Neural crest cell (in vitro differentiated cells): ENCODE measurements at places on chromosomes 2 and 18.

DNA sequence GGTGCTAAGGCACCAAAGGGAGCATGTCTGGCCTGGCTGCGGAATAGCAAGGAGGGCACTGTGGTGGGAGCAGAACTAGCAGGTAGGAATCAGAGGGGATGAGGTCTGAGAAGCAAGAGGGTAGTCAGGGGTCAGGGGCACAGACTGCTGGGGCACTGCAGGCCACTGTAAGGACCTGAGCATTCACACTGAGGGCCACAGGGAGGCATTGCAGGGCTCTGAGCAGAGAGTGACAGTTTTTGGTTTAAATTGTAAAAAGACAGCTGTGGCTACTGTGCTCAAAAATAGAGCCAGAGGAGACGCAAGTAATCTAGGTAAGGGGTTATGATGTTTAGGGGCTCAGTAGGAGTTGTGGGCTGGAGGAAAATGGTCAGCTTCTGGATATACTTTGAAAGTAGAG, 41.5 kb downstream of the ARHGAP25 start:
- no peak for DNase-seq

- no peak for DNase-seq
Measured at GRCh38 chr2:64932371-64933216, 56.6 kb upstream of the SLC1A4 start.

GRCh38 chr2:159088906-159089305, 120.5 kb downstream of the TANC1 start:
- DNase-seq: no peak

DNA sequence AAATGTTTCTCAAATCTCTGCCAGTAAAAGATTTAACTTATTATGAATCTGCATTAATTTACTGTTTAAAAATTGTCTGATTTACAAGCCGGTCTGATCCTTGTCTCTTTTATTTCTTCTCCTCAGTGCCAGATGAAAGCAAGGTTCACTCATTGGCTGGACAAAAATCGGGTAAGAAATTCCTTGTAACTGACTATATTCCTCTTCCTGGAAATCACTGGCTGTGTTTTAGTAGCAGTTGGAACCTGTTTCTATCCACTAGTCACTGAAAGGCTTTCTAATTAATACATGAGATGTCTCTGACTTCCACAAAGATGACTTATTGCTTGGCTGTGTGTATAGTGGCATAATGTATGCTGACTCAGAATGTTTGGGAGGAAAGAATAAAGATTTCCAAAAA, 436.6 kb upstream of the NRP2 start:
- DNase-seq: no peak

- DNase-seq: no peak
Measured at GRCh38 chr2:45343251-45344017, 267.6 kb downstream of the SRBD1 start.

GRCh38 chr2:11022591-11023273, 111.0 kb downstream of the KCNF1 start:
- DNase-seq: no peak

DNA sequence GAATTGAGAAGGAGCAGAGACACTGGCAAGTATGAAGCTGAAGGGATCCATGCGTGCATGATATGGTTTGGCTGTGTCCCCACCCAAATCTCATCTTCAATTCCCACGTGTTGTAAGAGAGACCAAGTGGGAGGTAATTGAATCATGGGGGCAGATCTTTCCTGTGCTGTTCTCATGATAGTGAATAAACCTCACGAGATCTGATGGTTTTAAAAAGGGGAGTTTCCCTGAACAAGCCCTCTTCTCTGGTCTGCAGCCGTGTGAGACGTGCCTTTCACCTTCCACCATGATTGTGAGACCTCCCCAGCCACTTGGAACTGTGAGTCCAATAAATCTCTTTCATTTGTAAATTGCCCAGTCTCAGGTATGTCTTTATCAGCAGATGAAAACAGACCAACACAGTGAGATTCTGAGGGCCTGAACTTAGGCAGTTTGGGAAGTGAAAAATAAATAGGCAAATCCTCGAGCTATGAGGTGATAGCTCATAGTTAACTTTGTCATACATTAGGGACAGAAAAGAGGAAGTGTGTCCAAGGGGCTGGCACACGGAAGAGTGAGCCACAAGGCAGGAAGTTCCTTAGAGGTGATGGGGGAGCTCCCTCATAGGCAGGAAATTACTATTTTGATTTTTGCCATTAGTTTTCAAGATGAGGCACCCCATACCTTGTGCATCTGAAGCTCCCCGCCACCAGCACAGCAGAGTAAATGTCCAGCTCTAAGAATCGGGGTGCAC, 658.8 kb upstream of the ID2 start:
- DNase-seq: no peak
